Stimulated activated naive B cell treated with anti-CD40 and anti-IgM and Interleukin-4, amounts not matched to agents 10 μg/mL and 1 μg/mL and 100 μg/mL, for 72 hours (primary cell): ENCODE measurements at places on chromosomes 3 and 15.
A peak's percentile ranks its signal among the peaks of the same experiment; 100 is the strongest.

DNA sequence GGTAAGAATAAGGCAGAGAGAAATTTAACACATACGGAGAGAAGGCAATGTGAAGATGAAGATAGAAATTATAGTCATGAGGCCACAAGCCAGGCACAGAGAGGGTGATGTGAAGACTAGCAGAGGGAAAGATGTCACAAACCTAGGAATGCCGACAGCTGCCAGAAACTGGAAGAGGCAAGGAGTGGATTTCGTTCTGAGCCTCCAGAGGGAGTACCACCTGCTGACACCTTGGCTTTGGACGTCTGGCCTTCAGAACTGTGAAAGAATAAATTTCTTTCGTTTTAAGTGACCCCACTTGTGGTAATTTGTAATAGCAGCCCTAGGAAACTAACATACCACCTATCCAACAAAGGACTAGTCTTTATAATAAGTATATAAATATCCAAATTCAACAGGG, 5.0 kb upstream of the SGO1 start:
- DNase-seq = no peak

- DNase-seq = no peak
Observed at GRCh38 chr15:57228395-57228794, 147.9 kb upstream of the CGNL1 start.

DNA sequence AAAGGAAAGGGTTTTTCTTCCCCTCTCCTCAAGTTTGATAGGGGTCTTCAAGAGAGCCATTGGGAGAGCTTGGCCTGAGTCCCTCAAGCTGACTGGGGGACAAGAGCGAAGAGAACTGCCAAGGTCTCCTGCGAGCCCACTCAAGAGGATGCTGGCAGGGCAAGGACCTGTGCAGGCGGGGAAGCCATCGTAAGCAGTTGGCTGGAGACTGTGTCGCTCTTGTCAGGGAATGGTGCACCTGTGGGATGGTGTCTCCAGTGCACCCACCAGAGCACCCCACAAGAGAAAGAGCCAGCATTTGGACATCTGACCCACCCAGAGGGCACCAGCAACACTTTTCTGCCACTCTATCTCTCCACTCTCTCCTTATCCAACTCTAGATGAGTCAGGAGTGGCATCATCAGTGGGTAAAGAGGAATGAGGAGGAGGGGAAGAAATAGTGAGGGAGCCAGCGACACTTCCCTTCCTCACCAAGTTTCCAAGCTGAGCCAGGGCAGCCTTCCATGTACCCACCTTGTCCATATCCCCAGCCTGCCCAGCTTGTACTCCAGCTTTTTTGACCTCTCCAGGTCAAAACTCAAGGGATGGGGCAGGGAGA, 13.6 kb upstream of the XIRP1 start:
- no peak for DNase-seq

GRCh38 chr3:142958707-142959106, 4.8 kb downstream of the PAQR9 start:
- no peak for DNase-seq

DNA sequence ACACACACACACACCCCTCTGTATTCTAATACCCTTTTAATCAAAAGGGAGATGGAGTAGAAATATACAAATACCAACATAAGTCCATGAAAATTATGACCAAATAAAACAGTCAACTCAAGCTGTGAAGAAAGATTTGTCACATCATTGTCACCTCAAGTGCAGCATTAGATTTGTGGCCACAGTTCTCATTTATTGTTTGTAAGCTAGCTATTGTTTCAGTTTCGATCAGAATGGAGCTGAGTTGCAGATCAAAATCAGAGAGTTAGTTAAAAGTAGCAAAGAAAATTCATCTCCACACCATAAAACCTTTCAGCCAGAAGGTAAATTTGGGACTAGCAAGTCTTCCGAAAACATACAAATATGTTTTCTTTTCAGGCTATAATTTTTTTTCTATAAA, 267.7 kb upstream of the LMCD1 start:
- DNase-seq = no peak

GRCh38 chr3:30847592-30847991, 46.9 kb downstream of the GADL1 start:
- no peak for DNase-seq

DNA sequence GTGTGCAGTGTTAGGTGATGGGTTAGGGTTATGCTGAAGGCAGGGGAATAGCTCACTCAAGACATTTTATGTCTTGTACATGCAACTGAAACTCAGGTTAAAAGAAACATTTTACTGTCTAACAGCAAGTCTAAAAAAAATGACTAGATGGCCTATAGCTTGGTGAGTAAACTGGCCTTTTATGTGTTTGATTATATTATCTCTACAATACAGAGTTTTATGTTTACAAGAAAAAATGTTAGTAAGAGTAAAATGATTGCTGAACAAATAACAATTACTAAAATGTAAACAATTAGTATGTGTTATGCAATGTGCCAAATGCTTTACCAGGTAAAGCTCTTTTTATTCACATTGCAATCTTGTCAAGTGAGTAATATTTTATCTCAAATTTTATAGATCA, 1039.6 kb downstream of the ROBO2 start:
- no peak for DNase-seq

GRCh38 chr3:45205126-45205525, 21.0 kb downstream of the TMEM158 start:
- no peak for DNase-seq

DNA sequence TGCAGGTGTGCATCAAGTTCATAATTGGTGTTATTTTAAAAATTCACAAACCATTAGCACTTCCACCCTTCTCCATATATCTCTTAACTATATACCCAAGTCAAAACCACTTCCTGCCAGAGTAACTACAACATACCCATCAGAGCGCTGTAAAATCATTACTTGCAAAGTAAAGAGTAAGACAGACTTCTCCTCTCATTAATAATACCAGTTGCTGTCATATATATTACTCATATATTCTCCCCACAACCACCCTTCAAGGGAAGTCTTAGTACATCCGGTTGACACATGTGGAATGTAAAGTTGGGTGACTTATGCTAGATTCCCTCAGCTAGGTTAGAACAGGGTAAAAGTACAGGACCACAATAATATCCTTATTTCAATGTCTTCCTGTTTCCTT, 5.6 kb downstream of the TERC start:
- DNase-seq = no peak

DNA sequence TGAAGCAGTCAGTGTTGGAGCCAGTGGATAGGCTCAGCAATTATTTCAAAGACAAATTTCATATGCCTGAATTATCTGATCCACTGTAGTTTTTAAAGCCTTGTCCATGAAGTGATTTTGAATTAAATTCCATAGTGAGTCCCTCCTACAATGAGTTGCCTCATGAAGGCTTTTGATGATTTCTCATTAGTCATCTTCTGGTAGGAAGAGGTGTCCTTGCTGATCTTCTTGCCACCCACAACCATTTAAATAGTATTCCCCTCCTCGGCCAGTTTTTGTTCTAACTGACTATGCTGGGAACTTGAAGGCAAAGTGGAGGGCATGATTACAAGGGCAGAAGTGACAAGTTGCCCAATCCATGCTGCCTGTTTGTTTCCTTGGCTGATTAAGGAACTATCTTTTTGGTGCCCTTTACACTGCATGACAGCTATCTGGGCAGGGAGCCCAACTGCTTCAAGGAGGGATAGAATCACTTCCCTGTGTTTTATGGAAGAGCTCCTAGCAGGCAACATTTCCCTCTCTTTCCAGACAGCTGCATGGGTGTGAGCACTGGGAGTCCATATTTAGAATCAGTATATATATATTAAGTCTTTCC, 617.5 kb downstream of the ZPLD1 start:
- no peak for DNase-seq

DNA sequence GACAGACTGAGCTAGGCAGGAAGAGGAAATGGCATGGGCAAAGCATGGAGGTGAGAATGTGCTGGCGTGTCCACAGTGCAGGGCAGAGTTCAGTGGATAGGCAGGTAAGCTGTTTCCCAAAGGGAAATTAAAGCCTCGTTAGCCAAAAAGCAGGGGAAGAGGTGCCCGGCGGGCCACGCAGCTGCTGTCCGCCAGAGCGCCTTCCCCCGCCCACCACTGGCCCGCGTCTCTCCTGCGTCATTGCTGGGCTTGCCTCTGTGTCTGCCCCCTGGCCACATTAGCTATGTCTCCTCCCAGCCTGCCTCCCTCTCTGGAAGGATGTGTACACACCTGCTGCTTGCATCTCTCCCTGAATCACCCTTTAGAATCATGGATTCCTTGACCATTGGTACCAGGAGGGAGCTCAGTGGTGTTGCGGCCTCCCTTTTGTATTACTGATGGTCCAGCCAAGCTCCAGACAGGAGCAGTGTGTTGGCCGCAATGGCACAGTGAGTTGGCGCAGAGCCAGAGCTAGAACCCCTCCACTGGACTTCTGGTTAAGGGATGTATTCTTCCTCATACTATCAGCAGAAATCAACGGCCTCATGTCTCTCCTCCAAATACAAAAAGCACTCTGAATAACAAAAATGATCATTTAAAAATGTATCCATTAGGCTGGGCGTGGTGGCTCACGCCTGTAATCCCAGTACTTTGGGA, 26.6 kb downstream of the SLC28A1 start:
- no peak for DNase-seq

GRCh38 chr15:98878862-98879261, 128.7 kb downstream of the PGPEP1L start:
- no peak for DNase-seq

GRCh38 chr3:156449710-156450574, 105.0 kb downstream of the SSR3 start:
- DNase-seq = no peak

DNA sequence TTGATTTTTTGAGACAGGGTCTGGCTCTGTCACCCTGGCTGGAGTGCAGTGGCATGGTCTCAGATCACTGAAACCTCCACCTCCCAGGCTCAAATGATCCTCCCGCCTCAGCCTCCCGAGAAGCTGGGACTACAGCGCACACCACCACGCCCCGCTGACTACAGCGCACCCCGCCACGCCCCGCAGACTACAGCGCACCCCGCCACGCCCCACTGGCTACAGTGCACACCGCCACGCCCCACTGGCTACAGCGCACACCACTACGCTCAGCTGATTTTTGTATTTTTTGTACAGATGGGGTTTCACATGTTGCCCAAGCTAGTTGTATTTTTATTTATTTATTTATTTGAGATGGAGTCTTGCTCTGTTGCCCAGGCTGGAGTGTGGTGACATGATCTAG, 35.6 kb downstream of the SLC51A start:
- no peak for DNase-seq

- peak; percentile 61 for DNase-seq
Observed at GRCh38 chr3:57078344-57078634, 17.8 kb downstream of the SPATA12 start.

- no peak for DNase-seq
Observed at GRCh38 chr3:105436687-105437086, 70.0 kb downstream of the ALCAM start.

GRCh38 chr3:27673701-27674100, 48.4 kb downstream of the EOMES start:
- DNase-seq = no peak

DNA sequence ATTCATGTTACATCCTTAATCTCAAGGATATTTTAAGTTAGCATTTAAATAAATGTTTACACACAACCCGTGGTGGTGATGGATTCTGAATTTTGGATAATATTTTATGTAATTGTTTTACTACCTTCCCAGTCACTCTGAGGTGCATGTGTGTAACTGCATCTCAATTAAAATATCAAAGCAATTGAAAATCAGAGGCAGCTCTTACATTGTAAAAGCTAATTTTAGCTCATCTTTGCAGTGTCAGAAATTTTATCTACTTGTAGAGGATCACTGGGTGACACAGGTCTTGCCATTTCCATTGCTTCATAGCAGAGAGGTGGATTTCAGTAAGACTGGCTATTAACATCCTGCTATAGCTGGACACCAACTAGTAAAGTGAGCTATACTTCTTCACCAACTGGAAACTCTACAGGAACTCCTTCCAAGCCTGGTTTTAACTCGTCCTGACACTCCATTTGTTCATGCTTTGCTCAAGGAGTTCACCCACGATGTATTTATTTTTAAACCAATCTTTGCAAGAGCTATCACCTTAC, 19.6 kb upstream of the MITF start:
- DNase-seq = no peak

DNA sequence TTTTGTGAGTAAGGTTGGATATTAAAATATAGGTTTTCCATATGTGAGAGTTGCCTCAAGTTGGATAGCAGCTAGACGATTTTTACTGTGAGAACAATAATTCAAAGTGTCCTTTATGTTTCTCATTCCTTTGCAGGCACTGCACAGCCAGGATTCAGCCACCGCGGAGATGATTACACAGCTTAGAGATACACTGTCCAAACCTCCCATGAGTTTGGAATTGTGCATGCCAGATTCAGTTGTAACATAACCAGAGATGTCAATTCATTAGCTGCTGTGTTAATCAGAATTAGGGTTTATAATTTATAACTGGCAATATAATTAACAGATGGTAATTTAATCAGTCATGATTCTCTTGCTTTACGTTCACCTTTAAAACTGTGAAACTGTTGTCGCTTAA, 132.3 kb downstream of the GABRB3 start:
- no peak for DNase-seq

DNA sequence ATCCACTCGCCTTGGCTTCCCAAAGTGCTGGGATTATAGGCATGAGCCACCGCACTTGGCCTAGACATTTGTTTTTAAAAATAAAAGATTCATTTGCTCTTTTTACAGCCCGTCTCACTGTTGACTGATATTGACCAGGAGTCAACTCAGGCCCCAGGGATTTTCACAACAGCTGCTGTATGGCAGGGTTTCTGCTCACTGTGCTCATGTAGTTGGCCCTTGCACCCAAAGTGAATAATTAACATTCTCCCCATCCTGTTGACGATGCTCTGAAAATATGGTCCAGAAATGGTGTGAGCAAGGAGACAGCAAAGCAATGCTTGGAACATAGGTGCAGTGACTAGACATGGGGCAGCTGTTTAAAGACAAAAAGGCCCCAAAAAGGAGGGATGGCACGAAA, 2.9 kb upstream of the CCR5 start:
- DNase-seq = no peak

- no peak for DNase-seq
Observed at GRCh38 chr15:85171736-85172135, 190.1 kb downstream of the PDE8A start.

DNA sequence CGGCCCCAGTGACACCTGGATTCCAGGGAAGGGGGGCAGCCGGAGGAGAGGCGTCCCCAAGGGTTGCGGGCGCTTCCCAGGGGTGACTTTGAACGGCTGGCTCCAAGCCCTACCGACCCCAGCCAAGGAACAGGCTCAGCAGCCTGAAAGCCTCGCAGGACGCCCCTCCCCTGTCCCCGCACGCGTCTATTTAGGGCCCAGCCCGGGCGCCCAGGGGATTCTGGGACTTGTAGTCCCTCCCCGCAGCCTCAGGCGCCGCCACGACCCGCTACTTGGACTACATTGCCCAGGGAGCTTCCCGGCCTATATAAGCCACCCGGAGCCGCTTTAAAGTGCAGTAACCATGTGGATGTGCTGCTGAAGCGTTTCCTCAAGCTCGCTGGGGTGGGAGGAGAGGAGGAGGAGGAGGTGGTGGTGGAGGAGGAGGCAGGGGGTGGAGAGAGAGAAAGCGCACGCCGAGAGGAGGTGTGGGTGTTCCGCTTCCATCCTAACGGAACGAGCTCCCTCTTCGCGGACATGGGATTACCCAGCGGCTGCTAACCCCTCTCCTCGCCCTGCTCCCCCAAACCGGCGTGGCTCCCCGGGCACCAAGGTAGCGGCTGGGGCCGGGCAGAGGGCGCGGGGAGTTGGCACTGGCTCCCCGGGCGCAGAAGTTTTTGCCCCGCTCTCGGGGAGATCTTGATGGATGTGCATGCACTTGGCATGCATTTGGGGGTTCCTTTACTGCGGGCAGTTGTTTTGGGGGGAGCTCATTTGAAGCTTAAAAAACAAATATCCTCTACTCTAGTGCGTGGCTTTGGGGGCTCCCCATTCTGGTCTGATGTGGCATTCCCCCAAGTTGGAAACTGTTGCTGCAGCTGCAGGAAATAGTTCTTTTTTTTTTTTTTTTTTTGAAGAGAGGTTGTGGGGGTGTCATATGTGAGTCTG, at the start of gene ITPR1:
ITPR1 (plus strand) TSS at position 335 of the 927 bp plus-strand sequence. CDS start 23,144 bp downstream, outside the sequence.
- peak; percentile 97 for DNase-seq
